ENCODE measurements at places on chromosomes 5 and 9.
A peak's percentile ranks its signal among the peaks of the same experiment; 100 is the strongest.

DNA sequence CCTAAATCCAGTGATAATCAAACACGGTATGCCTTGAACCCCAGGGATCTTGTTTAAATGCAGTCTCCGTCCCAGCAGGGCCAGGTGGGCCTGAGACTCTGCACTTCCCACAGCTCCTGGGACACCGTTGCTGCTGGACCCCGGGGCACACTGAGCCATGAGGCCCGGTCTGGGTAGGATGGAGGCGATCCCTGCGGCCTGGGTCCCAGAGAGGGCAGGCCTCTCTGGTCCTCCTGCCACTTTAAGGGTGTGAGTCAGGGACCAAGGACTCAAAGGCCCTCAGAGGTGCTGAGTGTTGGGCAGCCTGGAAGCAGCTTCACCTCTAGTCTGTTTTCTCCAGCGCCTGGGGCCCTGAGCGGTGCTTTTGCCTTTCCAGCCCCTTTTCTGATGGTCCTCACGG is 34.1 kb upstream of the SLC9A3 start:
- no peak for DNase-seq

DNA sequence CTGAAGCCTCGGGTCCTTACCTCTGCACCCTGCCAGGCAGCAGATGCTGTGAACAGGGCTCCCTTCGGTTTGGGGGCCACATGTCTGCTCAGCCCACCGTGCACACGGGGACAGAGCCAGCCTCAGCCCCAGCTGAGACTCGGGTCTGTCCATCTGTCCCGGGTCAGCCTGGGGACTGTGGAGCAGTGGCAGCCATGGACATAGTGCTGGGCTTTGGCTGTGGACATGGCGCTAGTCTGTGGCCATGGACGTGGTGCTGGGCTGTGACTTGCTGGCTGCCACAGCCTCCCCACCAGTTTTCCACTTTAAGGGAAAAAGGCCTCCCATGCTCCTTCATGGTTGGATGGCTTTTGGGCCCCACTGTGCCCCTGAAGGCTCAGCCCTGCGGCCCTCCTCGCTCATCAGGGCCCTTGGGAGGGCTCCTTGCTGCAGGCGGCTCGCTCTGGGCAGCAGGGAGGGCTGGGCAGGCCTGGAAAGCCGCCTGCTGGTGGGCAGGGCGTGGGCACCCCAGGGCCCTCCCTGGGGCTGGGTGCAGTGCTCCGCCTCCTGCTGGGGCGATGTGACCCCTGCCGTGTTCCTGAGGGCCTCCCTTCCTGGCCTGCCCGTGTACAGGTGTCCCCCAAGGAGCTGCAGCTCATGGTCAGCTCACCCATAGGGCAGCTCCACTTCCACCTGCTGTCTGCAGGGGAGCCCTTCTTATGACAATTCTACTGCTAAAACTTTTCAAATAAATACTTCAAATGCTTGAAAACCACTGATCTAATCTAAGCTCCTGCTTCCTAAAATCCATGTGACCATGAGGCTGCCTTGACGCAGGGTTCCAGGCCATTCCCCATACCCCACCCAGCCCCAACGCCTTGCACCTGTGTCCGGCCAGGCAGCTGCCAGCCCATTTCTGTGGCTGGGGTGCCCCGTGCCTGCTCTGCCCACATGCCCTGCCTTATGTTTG is 112.1 kb upstream of the LMX1B start:
- no peak for DNase-seq

- DNase-seq, result peak; percentile 18
Observed at GRCh38 chr5:43192558-43193180, 644 bp downstream of the NIM1K start.

- DNase-seq, result no peak
Observed at GRCh38 chr9:4805191-4805918, 12.6 kb downstream of the RCL1 start.

- no peak for DNase-seq
Observed at GRCh38 chr9:77507212-77507961, 140.7 kb downstream of the GNA14 start.

- DNase-seq, result no peak
Observed at GRCh38 chr5:60463179-60463868, 236.6 kb downstream of the DEPDC1B start.

- no peak for DNase-seq
Observed at GRCh38 chr5:160315968-160316367, 3.6 kb upstream of the CCNJL start.

DNA sequence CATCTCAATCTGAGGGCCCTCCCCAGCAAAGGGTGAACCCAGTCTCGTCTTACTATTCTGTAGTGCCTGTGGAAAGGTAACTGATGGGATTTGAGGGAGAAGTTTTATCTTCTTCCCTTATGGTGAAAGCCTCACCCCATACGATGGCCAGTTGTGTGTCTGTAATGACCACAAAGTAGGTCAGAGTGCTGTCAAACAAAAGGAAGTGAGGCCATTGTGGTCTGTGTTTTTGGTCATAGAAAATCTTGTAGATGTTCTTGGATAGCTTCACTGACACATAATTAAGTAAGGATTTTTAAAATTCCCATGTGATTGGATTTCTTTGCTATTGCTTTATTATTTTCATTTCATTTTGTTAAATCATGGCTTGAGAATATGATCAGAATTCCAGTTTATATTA is 505.1 kb upstream of the KLF4 start:
- DNase-seq, result no peak

DNA sequence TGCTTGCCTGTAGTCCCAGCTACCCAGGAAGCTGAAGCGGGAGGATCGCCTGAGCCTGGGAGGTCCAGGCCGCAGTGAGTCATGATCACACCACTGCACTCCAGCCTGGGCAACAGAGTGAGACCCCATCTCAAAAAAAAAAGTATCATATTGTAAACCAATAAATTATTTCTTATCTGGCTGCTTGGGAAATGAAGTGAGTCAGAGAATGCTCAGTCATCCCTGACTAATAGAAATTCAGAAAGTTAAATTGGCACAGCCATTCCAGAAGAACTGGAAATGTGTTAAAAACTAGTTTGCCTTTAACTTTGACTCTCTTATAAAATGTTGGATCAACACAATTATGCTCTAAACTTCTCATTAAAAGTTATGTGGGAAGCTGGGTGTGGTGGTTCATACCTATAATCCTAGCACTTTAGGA is 9.8 kb upstream of the GNE start:
- DNase-seq, result no peak

DNA sequence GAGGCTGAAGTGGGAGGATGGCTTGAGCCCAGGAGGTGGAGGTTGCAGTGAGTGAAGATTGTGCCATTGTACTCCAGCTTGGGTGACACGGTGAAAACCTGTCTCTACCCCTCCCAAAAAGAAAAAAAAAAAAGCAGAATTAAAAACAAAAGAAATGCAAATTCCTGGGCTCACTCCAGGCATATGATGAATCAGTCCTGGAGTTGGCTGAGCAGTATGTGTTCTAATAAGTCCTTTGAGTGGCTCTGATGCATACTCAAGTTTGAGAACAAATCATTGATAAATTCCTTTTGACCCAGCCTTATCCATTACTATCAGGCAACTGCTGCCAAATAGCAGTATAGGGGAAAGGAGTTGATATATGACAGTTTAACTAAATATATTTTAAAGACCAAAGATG is 28.3 kb downstream of the UHRF2 start:
- no peak for DNase-seq

DNA sequence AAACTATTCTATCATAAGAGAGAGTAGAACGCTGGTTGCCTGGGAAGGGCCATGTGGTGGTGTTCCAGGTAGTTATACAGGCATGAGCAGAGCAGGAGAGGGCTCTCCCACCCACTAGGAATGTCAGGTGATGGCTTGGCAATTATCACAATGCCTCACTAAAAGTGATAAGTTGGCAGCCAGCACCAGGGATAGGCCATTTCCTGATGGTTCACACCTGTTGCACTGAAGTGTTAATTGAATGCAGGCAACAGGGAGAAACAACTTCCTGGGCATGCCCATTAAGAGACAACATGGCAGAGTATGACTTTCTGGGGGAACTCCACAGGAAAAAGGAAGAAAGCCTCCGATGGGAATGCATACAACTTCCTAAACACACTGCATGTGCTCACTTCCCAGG is 593.2 kb downstream of the ELAVL2 start:
- no peak for DNase-seq

DNA sequence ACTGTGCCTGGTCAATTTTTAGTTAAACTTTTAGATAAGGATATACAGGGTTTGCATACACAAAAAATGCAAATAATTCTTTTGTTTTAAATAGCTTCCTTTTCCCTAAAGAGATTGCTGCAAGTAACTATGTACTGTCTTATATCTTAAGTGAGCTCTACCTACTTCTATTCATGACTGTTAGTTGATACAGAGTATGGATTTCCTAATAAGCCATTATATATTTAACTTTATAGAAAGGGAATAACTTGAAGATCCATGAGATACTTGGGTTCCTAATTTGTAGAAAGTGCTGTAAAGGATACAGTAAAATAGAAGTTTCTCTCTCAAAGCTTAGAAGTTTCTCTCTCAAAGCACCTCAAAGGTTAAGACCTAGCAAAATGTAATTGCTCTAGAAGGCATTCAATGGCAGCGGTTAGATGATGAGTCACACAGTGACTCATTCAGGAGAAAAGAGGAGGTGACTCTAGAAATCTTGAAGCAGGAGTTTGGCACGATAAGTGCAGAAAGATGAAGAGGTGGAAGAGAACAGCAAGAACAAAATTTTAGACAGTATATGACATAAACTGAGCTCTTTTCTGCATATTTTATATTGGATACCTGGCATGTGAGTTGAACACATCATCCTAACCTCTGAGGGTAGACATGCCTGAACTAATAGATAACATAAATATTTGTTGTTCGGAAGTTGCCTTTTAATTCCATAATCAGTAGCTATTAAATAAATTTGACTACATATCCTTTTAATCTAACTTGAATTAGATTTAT is 5.5 kb upstream of the DNAJC21 start:
- no peak for DNase-seq

DNA sequence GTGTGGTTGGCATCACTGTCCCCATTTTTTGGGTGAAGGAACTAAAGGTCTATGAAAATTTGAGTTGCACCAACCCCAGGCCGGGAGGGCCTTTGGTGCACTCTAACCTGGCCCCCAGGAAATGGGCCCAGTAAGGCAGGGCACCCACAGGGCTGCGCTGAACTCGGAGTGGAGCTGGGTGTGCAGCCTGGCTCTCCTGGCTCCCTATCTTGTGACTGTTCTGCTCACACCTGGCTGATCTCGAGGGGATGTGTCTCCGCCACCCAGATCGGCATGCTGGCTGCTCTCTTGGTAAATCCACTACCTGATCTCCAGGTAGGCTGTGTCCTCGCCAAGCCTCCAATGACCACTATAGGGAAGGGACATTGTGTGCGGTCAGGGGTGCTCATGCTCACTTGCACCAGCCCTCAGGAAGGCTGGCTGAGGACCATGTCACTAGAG is 259.8 kb downstream of the NSG2 start:
- no peak for DNase-seq

GRCh38 chr9:32574858-32575257 is 1.9 kb upstream of the NDUFB6 start:
- no peak for DNase-seq

DNA sequence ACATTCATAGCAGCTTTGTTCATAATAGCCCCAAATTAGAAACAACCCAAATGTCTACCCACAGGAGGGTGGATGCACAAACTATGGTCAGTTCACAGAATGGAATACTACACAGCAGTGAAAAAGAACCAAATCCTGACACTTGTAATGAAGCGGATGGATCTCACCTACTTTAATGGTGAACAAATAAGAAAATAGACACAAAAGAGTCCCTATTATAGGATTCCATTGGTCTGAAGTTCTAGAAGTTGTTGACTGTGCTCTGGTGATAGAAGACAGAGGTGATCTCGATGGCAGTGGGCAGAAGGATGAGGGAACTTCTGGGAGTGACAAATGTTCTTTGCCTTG is 20.6 kb upstream of the LAMC3 start:
- DNase-seq, result no peak

DNA sequence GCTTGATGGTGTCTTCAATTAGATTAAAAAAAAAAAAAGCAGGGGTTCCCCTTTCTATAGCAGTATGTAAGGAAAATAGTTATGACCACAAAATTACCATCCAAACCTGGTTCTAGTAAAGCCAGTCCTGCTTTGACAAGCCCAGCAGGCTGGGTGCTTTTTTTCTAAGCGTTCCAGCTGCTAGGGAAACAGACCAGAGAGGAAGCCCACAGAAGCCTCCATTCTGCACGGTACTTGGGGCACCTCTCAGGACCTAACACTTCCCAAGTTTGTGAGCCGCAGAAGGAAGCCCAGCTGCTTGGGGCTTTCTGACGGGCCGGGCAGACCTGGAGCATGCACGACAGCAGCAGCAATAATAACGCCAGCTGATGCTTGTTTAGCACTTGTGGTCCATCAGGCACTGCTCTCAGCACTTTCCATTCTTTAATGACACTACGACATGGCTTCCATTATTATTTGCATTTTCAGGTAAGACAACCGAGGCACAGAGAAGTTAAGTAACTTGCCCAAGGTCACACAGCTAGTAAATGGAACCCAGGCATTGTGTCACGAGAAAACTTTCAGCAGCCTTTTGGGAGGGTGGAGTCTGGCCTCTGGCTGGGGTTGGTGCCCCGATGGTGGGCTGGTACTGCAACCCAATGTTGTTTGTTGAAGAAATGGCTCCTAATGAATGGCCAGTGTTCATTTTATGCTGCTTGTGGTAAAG is 15.4 kb downstream of the LMX1B start:
- no peak for DNase-seq

DNA sequence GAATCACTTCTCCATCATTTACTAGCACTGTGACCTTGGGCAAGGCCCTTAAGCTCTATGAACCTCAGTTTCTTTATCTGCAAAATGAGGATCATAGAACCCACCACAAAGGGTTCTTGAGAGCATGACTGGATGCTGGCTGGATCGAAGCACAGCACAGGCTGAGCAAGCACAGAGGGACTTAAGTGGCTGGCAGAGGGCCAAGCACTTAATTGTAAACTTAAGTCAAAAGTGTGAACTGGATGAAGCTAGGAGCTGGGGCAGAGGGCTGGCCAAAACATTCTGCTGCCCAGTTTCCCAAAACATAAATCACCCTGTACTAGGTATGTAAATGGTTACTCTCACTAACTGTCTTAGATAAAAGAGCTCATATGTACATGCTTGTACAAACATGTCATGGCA is 112.3 kb upstream of the WWC1 start:
- no peak for DNase-seq

DNA sequence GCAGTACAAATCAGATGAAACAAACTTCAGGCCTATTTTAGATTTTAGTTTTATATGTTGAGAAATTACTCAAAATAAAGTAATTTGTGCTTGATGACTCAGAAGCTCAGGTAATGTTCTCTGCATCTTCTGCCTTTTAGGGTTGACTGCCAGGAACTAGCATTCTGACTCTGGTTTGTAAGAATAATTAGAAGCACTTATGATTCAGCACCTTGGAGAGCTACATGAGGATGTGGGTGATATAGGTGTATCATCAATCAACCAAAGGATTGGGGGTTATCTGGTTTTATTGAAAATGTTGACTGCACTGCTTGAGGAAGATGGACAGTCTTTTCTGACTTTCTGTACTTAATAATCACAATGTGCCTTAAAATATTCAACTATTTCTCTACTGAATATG is 118.7 kb upstream of the SGCD start:
- no peak for DNase-seq

GRCh38 chr9:128393145-128393775 is 22.1 kb downstream of the URM1 start:
- DNase-seq, result peak; percentile 87
